Effector memory CD8-positive, alpha-beta T cell (primary cell): ENCODE measurements at places on chromosomes 1 and 21.

GRCh38 chr1:34984793-34985608 is at the start of gene TMEM35B:
Gene TMEM35B (minus strand): TSS chr1:34985347. CDS start chr1:34985305, 42 bp downstream.
- peak; percentile 76 for DNase-seq

DNA sequence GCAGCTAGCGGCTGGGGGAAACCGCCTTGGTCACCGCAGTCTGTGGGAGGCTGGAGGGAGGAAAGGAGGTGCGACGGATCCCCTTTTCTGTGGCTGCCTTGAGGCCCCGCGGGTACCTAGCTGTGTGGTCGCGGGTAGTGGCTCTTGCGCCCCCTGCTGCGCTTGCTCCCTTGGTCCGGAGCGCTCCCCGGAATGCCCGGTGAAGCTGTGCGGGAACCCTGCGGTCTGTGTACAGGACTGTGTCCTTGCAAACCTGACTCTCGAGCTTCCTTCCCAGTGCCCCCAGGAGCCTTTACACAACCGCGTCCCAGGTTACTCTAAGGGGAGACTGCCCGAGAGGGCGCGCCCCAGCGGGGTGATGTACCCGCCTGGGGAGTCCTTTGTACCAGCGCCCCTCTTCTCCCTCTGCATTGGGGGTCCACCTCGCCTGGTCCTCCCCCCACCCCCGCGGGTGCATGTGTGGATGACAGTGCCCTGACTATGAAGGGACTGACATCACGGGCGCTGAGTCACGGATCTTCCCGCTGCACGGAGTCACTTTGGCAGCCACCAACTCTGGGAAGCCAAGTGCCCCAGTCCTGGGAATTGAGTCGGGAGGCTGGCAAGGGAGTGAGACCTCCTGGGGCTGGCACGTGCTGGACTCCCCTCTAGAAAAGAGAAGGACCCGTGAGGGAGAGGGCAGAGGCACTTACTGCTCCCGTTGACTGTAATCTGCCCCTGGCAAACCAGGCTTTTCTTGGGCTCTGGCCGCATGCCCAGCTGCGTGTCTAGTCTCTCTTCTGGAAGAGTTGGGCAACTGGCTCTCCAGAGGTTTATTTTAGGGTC is 816 bp downstream of the IL6R start:
- no peak for DNase-seq

- no peak for DNase-seq
Measured at GRCh38 chr1:5484451-5485165, 507.6 kb downstream of the NPHP4 start.

- DNase-seq: no peak
Measured at GRCh38 chr21:25901330-25901979, 166.7 kb downstream of the GABPA start.

DNA sequence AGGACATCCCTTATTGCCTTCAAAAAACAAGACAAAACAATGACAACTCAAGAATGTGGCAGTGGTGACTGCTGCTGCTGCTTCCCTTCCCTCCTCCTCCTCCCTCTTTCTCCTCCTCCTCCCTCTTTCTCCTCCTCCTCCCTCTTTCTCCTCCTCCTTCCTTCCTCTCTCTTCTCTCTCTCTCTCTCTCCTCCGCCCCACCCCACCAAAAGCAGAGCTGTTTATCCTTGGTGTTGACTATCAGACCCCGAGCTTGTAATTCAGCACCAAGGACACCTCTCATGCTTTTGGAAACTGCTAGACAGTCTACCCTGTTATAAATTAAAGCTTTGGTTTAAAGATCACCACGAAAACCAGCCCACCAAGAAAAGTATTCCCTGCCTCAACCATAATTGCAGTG is 72.4 kb upstream of the IFNAR2 start:
- DNase-seq: no peak

DNA sequence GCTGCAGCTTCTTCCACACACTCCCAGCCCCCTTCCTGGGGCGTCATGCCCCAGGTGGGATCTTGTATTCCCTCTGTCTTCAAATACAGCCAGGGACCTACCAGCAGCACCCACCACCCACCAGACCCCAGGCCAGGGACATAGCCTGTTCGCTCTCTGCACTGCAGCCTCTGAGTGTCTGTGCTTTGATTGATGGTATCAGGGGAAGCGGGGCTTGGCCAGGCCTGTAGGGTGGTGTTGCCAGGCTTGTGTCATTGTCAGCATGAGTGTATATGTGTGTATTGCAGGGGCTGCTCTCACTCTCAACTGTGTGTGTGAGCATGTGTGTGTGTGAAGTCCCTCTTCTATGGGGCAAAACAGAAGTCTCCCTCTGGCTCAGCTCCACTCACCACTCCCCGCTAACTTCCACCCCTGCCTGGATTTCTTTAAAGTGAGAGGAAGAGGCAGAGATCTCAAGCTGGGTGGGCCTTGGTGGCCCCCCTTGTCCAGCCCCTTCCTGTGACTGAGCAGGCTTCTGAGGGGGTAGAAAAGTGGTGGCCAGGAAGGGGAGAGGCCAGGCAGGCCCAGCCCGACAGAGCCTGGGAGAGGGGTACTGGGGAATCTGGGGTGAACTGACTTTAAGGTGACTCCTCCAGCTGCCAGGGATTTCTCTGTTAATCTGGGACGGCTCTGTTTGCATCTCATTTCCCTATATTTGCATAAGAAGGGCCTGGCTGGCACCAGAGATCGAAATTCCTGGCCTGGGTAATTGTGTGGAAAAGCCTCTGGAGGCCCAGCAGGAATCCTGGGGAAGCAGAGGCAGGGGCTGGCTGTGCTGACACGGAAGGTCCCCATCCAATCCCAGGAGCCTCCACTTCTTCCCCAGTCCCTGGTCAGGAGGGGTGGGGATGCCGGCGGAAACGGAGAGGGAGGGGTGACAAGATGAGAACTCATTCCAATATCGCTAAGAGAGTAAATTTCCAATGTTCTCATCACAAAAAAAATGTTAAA is 18.6 kb upstream of the ADGRB2 start:
- DNase-seq: no peak

DNA sequence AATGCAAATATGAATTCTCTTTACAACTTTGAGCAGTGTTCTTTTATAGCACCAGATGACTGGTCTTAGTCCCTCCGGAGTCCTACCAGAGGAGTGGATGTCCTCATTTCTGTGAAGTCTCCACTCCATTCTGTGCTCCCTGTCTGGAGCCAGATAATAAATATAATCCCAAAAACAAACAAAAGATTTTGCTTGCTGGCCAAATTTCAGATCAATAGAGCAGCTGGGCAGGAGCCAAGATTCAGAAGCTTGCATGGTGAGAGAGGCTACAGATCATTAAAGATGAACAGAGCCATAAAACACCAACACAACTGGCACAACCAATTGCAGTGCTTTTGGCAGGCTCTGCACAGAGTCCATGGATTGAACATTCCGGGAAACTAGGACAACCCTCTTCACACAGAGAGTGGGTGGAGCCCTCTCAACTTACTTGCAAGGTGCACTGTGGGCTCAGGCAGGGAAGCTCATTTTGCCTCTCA is 231.5 kb upstream of the SNX7 start:
- no peak for DNase-seq

GRCh38 chr21:44764319-44765230 is 37.0 kb downstream of the UBE2G2 start:
- DNase-seq: no peak

GRCh38 chr1:154129391-154129970 is 25.4 kb downstream of the NUP210L start:
- no peak for DNase-seq

DNA sequence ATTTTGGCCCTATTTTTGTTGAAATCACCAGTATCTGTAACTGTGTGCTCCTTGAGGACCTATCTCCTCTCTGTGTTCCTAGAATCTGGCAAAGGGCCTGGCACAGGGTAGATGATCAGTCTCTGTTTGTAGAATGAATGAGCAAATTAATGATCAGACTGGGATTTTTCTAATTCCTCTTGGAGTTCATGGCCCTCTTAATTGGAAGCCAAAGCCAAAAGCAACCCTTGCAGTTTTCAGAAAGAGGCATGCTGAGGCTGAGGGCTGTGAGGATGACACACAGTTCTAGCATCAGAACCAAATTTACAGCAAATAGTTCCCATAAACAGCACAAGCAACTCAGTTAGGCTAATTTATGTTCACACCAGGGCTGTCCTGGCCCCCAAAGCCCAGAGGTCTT is 111.1 kb upstream of the BEND5 start:
- DNase-seq: no peak

DNA sequence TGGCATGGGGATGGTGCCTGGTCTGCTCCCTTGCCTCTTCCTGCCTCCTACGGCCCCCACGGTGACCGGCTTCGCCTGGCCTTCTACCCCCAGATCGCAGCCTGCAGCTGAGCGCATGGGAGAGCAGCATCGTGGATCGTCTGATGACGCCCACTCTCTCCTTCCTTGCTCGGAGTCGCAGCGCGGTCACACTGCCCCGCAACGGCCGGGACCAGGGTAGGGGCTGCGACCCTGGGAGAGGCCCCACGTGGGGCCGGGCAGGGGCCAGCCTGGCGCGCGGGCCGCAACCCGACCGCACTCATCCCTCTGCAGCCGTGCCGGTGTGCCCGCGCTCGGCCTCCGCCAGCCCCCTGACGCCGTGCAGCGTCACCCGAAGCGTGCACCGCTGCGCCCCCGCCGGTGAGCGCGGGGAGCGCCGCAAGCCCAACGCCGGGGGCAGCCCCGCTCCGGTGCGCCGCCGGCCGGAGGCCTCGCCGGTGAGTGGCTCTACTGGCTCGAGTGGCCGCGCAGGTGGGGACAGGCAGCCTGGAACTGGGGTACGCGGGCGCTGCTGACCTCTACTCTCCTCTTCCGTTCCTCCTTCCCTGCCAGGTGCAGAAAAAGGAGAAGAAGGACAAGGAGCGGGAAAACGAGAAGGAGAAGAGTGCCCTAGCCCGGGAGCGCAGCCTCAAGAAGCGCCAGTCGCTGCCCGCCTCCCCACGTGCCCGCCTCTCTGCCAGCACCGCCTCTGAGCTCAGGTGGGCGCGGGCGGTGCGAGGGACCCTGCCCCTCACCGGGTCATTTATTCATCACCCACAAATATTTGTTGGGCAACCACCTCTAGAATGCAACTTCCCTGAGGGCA is 20.4 kb downstream of the MAP7D1 start:
- no peak for DNase-seq

- DNase-seq: no peak
Measured at GRCh38 chr1:39076127-39076798, 50.1 kb downstream of the NDUFS5 start.

DNA sequence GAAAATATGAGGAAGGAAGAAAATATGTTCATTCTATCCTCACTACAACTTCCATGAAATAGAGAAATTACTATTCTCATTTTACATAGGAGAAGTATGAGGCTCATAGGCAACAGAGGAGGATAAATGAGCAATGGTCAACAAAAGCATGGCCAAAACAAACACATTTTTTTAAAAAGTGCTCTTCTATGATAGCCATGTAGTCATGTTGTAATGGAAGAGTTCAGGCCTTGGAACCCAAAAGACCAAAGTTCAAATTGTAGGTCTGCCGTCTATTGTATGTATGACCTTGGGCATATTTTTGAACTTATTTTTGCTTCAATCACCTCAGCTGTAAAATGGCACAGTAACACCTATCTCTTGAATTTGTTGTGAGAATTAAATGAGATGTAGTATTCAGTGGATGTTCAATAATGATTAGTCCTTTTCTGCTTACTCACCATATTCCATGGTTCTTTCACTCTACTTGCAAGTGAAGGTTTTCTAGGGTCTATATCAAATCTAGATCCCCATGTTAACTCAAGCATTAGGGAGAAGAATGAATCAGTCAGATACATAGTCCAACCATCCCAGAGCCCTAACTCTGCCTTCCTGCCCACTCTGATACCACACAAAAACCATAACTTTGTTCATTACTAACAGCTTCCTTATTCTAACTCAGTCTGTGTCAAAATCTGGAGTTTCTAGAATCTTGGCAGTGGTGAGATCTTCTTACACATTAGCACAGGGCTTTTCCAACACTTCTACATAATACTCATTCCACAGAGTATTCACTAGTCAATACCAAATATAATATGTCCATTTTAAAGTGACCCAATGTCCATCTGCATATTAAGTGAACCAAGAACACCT is 353.2 kb downstream of the PLPP3 start:
- no peak for DNase-seq

DNA sequence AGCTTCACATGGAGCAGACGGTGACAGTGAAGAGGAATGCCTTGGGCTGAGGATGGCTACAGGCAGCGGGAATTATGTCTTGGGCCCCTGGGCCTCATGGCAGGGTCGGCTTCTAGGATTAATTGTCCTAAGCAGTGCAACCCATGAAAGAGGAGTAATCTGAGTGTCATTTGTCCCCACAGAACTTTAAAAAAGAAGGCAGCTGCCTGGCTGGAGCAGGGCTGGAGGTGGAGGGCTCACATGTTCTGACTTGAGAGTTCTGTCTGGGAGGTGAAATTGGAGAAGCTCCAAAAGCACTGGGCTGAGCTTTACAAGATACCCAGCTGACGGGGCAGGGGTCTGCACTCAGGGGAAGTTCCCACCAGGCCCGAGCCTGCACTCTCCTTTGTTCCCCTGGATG is 22.6 kb downstream of the CACNA1S start:
- no peak for DNase-seq

- no peak for DNase-seq
Measured at GRCh38 chr1:53125623-53126360, 16.6 kb downstream of the SLC1A7 start.

GRCh38 chr1:172588296-172589291 is 55.6 kb downstream of the SUCO start:
- DNase-seq: no peak

DNA sequence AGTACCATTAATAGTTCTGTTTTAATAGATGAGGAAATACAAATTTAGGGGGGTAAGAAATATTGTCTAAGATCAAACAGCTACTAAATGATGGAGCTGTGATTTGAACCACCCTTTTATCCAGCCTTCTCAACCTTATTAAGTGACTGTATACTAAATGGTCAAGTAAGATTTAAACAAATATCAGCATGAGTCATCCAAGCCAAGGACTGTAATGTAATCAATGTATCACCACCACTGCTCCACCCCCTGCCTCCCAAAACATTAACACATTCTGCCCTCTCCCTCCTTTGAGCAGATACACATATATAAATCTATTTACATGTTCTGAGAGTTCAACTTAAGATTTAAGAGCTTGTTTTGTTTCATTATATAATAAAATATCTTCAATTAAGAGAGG is 58.9 kb downstream of the LRRC40 start:
- no peak for DNase-seq

DNA sequence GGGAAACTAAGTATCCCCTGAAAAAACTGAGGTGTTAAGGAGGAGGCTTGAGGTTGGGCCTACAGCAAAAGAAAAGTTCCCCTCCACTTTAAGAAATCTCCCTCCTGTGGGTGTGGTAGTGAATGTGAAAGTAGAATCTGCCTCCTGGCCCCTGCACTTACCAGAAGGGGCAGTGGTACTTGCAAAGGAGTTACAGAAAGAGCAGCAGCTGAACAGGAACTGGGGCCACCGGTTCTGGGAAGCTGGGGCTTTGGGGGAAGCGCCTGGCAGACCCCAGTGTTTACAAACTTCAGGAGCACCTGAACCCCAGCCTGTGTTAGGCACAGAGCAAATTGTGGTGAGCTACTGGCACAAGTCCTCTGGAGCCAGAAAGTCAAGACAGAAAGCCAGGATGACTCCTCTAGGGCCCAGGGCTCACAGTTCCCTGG is 250.2 kb upstream of the FGGY start:
- peak; percentile 40 for DNase-seq

DNA sequence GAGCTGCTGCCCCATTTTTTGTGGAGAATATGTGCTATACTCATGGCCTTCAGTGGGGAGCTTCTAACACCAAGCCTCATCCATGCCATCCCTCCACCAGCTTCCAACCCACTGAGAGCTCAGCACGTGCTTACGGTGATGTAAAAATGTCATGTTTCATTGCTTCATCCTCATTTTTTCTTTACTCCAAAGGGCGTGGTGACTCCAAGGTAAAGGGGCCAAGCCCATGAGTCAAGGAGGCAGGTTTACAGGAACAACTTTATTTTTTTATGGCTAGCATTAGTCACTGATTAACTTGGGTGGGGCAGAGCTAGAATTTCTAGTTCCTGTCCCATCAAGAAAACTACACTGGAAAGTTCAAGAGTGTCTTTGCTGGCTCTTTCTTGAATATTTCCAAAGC is at the start of gene C1orf226:
C1orf226 (plus strand) TSS at position 346 of the 400 bp plus-strand sequence. CDS start 174 bp downstream, outside the sequence.
- no peak for DNase-seq
